ENCODE measurements at places on chromosomes 5 and 9.

DNA sequence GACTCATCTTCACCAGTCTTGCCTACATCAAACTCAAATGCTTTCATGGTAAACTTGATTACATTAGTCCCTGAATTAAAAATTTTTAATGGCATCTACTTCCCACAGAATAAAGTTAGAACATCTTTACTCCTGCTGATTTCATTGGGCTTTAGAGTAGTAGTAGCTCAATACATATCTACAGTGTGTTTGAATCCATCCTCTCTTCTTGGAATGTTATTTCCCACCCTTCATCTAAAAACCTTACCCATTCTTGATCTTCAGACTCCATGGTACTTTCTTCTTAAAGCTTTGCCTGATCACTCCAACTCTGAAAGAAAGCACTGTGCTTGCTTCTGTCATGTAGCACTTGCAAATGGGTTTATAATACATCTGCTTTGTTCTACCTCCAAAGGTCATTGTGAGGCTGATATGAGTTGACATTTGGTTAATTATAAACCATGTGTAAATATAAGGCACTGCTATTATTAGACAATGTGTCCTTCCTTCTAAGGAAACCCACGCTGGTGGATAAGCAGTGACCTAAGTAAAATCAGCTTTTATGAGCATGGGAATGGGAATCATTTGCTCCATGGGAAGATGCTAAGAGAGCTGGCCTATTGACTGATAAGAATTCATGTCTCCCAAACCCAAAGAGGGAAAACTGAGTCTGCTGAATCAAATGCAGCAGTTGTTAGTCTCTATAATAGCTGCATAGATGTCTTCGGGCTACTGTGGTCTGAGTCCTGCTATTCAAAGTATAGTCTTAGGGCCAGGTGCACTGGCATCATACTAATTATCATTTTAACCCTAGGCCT, 7.5 kb upstream of the PRLR start:
- no peak for DNase-seq

GRCh38 chr5:157188270-157188669, 7.6 kb downstream of the ITK start:
- DNase-seq = no peak

GRCh38 chr9:19387317-19387716, 7.3 kb upstream of the RPS6 start:
- DNase-seq = no peak

GRCh38 chr5:116358911-116359418, 215.7 kb downstream of the SEMA6A start:
- peak; percentile 64 for DNase-seq

GRCh38 chr5:168104350-168104749, 187.1 kb upstream of the WWC1 start:
- no peak for DNase-seq

DNA sequence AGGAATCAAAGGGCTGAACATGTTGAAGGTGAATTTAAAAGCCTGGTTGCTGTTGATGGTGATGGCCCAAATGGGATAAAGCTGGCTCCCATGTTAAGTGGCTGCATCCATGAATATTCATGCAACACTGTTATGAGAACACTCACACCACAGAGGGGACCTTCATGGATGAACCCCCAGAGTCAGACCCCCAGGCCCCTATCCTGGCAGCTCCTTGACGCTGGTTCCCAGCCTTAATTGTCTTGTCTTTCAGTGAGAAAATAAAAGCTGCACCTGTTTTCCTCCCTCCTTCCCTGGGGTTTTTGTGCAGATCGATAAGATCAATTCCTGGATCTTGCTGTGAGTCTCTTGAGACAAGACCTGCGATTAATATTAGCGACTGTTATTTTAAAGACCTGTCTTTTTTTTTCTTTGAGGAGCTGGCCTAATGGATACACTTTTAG, 371.7 kb downstream of the ICE1 start:
- DNase-seq = no peak

- no peak for DNase-seq
Measured at GRCh38 chr9:88799541-88800328, 191.5 kb upstream of the S1PR3 start.

DNA sequence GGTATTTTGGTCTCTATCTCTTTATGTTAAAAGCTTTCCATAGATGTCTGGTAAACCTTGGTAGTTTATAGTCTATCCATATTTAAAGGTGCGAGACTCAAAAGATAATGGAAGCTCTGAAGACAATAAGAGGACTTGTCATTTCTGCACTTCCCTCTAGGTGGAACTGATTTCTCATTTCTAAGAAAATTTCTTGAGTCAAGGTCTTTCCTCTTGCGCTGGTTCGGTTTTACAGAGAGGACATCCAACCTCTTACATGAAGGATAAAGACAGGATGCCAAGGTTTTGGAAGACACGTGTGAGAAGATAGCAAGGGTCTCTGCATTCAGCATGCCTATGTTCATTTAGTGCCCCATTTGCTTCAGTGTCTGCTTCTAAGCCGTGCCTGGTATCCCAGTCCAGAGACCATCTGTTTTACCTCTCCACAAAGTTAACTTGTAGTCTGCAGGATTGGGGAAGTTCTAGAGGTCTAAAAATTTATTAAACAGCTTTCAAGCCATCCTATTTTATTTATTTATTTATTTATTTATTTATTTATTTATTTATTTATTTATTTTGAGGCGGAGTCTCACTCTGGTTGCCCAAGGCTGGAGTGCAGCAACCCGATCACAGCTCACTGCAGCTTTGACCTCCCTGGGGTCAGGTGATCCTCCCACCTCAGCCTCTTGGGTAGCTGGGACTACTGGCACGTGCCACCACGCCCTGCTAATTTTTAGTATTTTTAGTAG, 41.6 kb downstream of the KIAA1191 start:
- DNase-seq = no peak

DNA sequence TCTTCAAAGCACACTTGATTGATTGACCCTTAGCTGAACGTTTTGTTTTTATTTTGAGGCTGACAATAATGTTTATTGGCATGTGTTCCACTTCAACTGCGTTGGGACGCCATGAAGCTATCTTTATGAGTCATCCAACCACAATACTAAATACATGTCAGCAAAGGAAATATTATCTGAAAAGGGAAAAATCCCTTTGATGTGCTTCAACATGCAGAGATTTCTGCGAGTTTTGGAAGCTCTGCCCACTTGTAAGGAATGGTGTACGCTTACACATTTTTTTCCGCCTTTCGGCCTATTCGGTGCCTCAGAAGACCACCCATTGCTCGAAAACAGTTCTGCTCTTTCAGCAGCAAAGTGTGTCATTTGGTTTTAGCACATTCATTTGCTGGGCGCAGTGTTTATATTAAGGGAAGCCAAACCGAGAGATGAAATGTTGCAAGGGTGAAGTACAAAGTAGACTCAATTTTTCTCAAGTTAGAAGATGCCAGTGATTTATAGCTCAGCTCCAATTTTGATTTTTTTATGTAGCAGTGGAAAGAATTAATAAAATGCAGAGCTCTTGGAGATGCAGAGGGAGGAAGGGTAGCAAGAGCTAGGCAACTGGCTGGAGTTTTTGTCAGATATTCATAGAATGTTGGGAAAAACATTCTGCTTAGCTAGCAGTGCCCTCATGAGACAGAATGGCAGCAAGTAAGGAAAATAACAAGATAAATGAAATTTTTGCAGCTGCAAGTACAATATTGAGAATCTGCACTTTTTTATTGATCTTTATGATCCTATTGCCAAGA, 68.9 kb downstream of the PRDM6 start:
- DNase-seq = no peak

DNA sequence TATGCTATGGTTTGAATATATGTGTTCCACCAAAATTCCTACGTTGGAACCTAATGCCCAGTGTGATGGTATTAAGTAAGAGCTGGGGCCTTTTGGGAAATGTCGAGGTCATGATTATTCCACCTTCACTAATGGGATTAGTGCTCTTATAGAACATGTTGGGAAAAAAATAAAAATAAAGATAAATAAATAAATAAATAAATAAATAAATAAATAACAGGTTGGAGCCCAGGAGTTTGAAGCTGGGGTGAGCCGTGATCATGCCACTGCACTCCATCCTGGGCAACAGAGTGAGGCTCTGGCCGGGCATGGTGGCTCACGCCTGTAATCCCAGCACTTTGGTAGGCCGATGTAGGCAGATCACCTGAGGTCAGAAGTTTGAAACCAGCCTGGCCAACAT, 22.5 kb downstream of the BASP1 start:
- DNase-seq = no peak

GRCh38 chr5:92559781-92560180, 1021.2 kb downstream of the NR2F1-AS1 start:
- no peak for DNase-seq

DNA sequence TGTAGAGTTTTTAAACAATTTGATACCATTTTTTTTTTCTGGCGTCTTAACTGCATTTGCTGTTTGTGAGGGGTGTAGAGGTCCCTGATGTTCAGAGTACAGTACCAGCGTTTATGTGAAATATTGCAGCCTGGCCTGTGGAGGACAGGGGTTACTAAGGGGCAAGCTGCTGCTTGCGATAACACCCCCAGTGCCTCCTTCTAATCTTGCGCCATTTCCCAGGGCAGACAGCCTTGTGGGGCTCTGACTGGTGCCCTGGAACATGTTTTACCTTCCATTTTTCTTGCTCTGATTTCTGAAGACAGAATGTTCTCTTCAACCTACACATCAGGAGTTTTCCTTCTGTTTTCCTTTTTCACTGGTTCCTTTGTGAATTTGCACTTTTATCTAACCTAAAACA, 142.9 kb downstream of the DOCK8 start:
- DNase-seq = no peak

GRCh38 chr5:135216471-135217343, 182.3 kb downstream of the MACROH2A1 start:
- no peak for DNase-seq

DNA sequence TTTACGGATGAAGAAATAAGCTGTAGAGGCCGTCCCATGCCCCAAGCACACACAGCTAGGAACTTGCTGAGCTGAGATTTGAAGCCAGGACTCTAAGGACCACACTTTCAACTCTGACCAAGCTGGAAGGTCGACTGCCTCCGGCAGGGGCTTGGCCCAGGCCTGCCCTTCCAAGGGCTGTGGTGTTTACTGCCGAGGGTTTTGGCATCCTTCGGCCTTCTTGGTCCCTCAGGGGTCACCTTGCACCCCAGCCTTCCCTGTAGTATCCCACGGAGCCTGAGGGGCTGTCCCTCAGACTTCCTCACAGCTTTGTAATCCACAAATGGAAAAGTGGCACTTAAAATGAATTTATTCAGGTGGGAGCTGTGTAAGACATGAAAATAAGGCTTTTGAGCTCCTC, 83.7 kb upstream of the SPRY4 start:
- DNase-seq = no peak

DNA sequence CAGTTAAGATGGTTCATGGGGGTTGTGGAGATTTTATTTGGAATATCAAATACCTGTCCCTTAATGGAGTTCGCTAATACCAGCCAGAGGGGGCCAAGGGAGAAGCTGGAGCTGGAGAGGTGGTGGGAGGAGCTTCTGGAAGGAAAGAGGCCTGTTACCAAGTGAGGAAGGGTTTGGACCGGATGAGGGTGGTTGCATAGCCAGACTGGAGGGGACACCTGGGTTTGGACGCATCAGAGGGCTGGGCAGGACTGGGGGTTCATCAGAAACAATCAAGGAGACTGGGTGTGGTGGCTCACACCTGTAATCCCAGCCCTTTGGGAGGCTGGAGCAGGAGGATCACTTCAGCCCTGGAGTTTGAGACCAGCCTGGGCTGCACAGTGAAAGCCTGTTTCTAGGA, 111.8 kb upstream of the IER5L start:
- DNase-seq = no peak

DNA sequence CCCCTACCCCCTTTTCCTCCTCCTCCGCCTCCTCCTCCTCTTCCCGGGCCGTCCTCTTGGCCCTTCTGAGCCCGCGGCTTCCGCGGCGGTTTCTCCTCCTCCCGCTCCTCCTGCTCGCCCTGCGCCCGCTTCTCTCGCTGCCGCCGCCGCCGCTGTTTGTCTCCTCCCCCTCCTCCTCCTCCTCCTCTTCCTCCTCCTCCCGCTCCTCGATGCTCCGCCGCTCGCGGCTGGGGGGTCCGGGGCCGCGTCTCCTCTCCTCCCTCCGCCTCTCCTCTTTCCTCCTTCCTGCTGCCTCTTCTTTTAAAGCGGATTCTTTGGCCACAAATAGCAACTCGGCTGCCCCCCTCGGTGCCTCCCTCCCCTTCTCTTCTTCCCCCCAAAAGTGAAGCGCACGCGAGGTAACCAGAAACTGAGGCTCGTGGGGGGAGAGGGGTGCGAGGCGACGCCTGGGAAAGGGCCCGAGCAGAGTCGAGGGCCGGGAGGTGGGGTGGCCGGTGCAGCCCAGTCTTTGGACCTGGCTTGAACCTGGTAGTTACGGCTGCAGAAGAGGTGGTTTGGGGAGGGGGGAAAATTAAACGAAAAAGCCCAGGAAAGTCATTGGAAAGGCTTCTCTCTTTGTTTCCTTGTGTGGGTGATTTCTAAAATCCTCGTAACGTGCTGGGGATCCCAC, 1058.5 kb upstream of the DMAC1 start:
- no peak for DNase-seq

- peak; percentile 7 for DNase-seq
Measured at GRCh38 chr9:133534346-133535291, at the start of gene ADAMTSL2. ADAMTSL2 (plus strand) TSS chr9:133534704; CDS start chr9:133536713, 2,009 bp downstream.

DNA sequence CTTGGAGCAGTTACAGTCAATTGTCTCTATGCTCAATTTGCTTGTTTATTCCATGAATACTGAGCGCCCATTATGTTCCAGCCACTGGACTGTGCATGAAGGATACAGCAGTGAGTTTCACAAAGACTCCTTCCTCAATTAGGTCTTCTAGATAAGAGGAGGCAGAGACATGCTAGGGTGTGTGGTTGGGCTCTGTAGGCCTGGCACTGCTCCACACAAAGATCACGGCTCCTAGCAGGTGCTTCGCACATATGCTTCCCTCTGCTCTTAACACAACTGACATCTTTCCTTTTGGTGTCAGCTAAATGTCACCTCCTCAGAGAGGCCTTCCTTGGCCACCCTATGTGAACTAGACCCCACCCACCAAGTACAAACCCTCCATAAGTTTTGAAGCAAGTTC, 10.9 kb downstream of the IL12B start:
- no peak for DNase-seq

- no peak for DNase-seq
Measured at GRCh38 chr9:136275655-136276429, 28.1 kb downstream of the CCDC187 start.

- no peak for DNase-seq
Measured at GRCh38 chr9:4090491-4090890, 209.4 kb downstream of the GLIS3 start.

GRCh38 chr9:113858282-113858681, 17.8 kb upstream of the ZNF618 start:
- no peak for DNase-seq

- DNase-seq = no peak
Measured at GRCh38 chr5:9409413-9409960, 136.4 kb downstream of the SEMA5A start.

GRCh38 chr5:109309326-109310063, 100.3 kb downstream of the PJA2 start:
- DNase-seq = no peak

DNA sequence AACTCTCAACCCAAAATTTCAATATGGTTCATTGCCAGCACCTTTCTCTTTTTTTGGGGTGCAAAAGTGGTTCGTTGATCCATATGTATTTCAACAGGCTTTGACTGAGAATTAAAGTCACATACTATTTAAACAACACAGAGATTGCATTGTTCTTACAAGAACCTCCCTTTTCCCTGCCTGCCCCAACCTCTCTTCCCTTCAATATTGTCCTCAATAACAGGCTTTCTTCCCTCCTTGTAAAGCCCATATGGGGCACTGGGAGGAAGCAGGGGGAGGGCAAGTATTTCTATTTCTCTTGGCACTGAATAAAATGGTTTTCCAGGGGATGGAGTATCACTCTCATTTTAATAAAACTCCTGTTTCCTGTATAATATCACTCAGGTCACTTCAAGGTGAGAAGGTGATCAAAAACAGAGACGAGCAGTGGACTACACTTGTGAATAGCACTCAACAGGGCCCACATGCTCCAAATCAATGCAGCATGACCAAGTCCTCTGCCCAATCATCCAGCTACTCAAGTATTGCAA, 65.1 kb downstream of the EFNA5 start:
- DNase-seq = no peak

All from inflammatory macrophage (primary cell).